ENCODE measurements at places on chromosomes 13 and 19. TPM values are rescaled to one million over a fixed set of nuclear protein-coding genes. Genes with fewer than 3 reads are reported as not detected.

Gene CLEC17A
- polyA plus RNA-seq, result not detected

Gene ZNF560
- polyA plus RNA-seq, result not detected

Gene LRRC8E
- polyA plus RNA-seq, result not detected

Gene KCNC3
- not detected for polyA plus RNA-seq

Gene MBD3L3
- polyA plus RNA-seq, result not detected

Gene FEM1A
- polyA plus RNA-seq, result 2.2 TPM

Gene CLDND2
- 0.83 TPM for polyA plus RNA-seq

Gene ZNF417
- 5.0 TPM for polyA plus RNA-seq

DNA sequence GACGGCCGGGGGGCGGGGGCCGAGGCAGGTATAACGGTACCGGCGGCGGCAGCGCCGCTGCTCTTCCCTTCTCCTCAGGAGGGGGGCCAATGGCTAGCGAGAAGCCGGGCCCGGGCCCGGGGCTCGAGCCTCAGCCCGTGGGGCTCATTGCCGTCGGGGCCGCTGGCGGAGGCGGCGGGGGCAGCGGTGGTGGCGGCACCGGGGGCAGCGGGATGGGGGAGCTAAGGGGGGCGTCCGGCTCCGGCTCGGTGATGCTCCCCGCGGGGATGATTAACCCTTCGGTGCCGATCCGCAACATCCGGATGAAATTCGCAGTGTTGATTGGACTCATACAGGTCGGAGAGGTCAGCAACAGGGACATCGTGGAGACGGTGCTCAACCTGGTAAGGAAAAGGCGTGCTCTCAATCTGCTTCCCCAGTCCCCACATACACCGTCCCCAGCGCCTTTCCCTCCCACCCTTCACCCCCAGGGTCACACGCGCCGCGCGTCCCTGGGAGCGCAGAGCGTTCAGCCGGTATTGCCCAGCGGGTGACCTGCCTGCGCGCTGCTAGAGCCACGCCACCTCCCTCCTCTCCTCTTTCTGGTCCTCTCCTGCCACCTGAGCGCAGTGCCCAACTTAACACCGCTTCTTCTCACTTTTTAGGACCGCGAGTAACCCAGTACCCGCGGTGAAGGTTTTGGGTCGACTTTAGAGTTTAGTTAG lies 814 bp downstream of the NBEA start:
- DNase-seq, result no peak

GRCh38 chr19:4622695-4623421 lies 16.5 kb upstream of the TNFAIP8L1 start:
- DNase-seq, result no peak

DNA sequence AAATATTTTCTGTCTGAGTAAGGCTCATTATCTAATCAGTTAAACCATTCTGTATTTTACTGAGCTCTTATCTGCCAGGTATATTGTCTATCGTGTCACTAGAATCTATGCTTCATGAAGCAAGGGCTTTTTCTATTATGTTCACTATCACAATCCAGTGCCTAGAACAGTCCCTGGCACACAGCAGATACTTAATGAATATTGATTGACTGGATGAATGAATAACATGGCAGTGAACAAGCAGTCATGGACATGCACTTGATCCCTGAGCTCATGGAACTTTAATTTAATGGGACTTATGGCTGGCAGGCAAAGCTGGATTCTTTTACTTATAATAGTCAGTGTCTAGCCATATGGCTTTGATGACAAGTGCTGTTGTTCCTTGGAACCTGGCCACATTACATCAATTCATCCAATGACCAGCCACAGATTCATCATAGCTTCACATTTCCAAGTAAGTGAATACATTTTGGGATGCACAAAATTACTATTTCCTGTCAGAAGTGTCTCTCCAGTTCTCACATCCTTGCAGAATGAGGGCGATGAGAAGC lies 214.8 kb downstream of the COG6 start:
- no peak for DNase-seq

DNA sequence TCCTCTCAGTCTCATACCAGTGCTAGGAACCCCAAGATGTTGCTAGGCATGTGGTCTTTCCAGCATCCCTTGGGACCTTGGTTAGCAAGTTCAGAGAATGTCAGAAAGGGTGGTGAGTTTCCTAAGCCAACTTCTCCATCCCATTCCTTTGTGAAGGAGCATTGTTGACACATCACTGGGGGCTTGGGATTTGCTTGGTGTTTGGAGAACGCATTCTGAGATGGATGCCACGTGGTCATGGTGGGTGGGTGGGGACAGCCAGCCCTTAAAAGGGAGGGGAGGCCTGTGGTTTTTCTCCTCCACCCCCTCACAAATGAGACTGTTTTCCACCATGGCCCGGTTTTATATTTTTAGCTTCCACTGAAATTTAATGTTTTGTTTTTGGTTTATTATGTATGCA lies 83.3 kb upstream of the ZNF536 start:
- DNase-seq, result no peak

DNA sequence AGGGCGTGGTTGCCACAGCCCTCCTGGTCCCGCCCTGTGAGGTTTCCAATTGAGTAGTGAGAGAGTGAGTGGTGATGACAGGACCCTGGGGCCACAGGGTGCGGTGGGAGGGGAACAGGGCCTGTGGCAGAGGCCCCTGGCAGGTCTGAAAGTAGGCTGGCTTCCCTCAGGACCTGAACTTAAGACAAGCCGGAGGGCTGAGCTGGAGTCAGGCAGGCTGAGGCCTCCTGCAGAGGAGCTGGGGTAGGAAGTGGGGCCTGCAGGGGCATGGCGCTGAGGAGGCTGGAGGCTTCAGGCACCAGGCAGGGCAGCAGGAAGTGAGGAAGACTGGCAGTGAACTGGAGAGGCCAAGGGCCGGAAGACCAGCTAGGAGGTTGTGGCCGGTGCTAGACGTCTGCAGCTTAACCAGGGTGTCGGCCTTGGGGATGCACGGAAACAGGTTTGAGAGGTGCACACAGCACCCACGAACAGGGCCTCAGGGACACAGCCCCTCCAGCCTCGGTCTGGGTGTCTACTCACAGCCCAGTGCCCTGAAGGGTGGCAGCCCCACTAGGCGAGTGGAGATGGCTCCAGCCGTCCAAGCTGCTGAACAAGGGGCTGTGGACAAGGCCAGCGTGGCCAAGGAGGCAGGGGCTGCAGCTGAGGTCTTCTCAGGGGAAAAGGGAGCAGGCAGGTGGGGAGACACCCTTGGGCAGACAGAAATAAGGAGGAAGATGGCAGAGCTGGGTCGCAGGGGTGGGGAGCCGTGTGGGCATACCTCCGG lies 17.8 kb downstream of the POP4 start:
- DNase-seq, result peak; percentile 51

DNA sequence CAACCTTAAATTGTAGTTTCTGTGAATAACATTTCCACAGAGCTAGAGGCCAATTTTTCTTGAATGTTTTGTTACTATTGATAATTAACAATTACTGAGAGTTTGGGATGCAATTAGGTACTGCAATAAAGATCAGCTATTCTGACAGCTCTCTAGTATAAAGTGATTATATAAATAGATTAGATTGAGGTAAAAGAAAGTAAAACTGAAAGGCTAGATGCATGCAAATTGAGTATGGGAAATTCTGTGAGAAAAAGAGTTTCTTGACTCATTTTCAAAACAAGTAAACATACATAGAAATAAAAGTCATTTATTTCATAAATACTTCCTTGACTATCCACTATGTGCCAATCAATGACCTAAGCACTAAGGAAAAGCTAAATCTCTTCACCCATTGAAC lies 1087.5 kb upstream of the ATXN8OS start:
- no peak for DNase-seq

DNA sequence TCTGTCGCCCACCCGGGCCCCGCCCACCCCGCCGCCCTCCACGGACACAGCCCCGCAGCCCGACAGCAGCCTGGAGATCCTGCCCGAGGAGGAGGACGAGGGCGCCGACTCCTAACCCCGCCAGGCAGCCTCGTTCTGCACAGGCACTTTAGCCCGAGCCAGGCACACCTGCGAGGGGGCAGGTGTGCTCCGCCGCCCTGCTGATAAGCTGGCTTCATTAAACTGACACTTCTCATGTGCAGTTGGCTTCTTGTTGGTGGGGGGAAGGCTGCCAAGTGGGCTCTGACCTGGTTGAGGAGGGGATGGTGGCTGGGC lies 8.2 kb downstream of the IL4I1 start:
- no peak for DNase-seq

DNA sequence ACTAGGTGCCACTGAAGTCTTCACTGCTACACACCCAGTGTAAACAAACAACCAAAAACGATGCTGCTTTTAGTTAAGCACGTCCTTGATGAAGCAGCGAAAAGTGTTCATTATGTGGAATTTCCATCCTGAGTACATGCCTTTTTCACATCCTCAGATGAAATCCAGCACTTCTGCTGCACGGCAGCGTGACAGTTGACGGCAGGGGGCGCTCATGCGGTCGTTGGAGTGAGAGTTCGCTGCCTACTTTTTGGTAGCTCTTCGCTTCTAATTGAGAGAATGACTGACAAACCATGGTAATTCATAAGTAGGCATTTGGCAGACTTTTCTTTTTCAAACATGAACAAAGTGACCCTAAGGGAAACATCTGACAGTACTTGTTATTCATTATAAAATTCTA lies 1124.9 kb downstream of the EFNB2 start:
- DNase-seq, result no peak

- DNase-seq, result no peak
Measured at GRCh38 chr13:109816808-109817203, 30.4 kb upstream of the IRS2 start.

DNA sequence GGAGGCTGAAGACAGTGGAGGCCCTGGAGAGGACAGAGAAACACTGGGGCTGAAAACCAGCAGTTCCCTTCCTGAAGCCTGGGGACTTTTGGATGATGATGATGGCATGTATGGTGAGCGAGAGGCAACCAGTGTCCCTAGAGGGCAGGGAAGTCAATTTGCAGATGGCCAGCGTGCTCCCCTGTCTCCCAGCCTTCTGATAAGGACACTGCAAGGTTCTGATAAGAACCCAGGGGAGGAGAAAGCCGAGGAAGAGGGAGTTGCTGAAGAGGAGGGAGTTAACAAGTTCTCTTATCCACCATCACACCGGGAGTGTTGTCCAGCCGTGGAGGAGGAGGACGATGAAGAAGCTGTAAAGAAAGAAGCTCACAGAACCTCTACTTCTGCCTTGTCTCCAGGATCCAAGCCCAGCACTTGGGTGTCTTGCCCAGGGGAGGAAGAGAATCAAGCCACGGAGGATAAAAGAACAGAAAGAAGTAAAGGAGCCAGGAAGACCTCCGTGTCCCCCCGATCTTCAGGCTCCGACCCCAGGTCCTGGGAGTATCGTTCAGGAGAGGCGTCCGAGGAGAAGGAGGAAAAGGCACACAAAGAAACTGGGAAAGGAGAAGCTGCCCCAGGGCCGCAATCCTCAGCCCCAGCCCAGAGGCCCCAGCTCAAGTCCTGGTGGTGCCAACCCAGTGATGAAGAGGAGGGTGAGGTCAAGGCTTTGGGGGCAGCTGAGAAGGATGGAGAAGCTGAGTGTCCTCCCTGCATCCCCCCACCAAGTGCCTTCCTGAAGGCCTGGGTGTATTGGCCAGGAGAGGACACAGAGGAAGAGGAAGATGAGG lies 1.5 kb downstream of the PPP1R15A start:
- DNase-seq, result no peak

DNA sequence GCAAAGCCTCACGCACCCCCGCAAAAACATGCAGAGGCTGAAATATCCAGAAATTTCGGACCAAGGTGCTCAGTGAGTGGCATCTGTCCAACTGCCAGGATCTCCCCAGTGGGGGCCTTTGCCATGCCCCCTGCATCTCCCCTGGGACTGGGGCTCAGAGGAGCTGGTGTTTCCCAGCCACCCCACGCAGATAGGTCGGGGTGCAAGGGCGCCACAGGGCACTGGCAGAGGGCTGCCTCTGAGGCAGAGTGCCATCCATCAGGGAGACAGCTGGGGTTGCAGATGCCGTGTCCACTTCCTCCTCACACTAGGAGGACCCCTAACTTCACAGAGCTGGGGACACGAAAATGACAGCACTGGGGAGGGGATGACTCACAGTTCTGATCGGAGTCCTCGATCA lies 26.3 kb downstream of the IZUMO4 start:
- no peak for DNase-seq

DNA sequence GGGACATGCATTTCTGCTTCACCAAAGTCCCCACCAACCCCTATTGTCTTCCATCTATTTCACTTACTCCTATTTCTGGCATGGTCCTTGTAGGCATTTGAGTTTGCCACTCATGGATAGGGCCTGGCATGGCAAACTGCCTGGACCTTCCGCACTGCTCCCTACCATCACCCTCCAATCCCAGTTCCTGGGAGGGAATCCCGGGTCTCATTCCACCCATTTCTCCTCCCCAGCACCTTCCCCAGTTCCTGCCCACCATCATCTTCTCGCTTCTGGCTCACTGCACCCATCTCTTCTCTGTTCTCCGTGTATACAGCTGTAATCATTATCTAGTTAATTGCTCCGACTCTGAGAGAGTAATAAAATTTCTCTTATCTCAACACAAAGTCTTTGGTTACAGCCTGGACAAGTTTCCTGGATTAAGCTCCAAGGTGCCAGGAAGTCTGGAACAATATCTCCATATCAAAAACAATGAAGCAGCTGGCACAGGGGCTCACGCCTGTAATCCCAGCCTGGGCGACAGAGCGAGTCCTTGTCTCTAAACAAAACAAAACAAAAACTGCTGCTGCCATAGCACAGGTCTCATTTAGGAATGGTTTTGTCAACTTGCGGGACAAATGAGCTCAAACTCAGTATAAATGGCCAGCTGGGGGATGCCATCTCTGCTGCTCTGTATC lies 17.0 kb upstream of the COX7A1 start:
- no peak for DNase-seq

DNA sequence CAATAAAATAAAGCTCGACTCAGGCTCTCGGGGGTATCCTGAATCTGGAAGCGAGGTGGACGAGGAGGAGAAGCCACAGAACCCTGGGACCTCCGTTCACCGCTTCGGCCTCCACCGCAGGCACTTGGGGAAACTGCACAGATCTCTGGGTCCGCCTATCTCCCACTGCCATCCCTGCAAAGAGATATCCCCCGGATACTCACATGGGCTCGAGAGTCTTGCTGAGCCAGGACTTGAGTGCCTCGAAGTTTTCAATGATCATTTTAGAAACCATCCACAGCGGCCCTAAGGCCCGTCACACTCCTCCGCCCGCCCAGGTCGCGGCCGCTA lies 589 bp downstream of the RBM26 start:
- no peak for DNase-seq

DNA sequence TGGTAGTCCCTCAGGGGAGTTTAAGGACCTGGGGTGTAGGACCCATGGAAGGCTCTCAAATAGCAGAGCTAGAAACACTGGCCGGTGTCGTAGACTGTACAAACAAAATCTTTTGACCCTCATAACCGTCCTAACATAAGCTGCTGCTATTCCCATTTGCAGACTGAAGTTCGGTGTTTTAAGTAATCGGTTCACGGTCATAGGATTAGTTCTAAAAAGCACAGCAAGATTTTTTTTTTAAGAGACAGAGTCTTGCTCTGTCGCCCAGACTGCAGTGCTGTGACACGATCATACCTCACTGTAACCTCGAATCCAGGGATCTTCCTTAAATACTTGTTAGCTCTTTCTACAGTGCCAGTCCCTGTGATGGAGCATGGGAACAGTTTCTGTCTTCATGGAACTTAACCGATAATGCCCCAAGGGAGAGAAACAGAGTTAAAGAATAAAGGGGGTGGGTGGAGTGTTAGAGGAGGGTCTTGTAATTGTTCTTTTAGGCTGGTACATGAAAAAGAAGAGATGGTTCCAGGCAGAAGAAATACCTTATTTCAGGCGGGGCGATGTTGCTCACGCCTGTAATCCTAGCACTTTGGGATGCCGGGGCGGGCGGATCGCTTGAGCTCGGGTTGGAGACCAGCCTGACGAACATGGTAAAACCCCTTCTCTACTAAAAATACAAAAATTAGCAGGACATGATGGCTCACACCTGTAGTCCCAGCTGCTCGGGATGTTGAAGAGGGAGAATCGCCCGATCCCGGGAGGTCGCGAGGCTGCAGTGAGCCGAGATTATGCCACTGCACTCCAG lies 475 bp upstream of the ZC3H4 start:
- no peak for DNase-seq

GRCh38 chr19:46625731-46626130 lies 842 bp upstream of the PTGIR start:
- DNase-seq, result no peak

Data from immature natural killer cell (primary cell).